ENCODE measurements at places on chromosomes 16 and 17. TPM values are rescaled to one million over a fixed set of nuclear protein-coding genes. Genes with fewer than 3 reads are reported as not detected.

Gene MYH13
- polyA plus RNA-seq: 0.04 TPM

Gene SLC6A2
- polyA plus RNA-seq: not detected

GRCh38 chr16:49575346-49576172, 202.0 kb downstream of the C16orf78 start:
- H3K36me3 ChIP-seq: no peaks in the 10 kb centered on the region
- no peaks in the 10 kb centered on the region for H3K27me3 ChIP-seq
- peak overlapping the region; percentile 16 for H3K27ac ChIP-seq
- H3K4me3 ChIP-seq: no peak overlapping the region
- no peak for DNase-seq

Gene TBC1D3
- polyA plus RNA-seq: not detected

- H3K36me3 ChIP-seq: peaks cover 42% of the 10 kb centered on the region
- H3K4me1 ChIP-seq: peaks cover 48% of the 10 kb centered on the region
- no peak for DNase-seq
- no peaks in the 10 kb centered on the region for H3K27me3 ChIP-seq
- peak overlapping the region; percentile 90 for H3K4me3 ChIP-seq
- peak overlapping the region; percentile 98 for H3K27ac ChIP-seq
Measured at GRCh38 chr17:32350666-32351418, 885 bp downstream of the ZNF207 start.

All from psoas muscle (tissue), 8 donors.